Activated T-cell treated with anti-CD3 and anti-CD28 coated beads, Interleukin-2, amount 50 U/mL, for 72 hours (primary cell): ENCODE measurements at places on chromosomes 7 and 10. TPM values are rescaled to one million over a fixed set of nuclear protein-coding genes. Genes with fewer than 3 reads are reported as not detected.

DNA sequence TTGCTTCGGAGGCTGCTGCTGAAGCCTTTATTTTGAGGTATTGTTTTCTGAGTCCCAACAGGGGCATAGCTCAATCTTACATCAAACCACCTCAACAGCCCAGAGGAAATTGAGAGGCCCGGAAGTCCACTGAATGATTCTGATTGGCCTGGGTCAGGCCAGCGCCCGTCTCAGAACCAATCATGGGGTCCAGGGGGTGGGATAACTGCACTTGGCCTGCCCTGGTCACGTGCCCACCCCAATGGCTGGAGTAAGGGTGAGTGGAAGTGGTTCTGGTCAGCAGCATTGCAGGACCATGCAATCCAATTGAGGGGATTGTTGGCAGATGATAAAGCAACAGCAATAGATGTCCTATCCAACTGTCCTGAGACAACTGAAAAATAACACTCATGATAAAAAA lies 190.6 kb downstream of the HERPUD2 start:
- no peak for DNase-seq

DNA sequence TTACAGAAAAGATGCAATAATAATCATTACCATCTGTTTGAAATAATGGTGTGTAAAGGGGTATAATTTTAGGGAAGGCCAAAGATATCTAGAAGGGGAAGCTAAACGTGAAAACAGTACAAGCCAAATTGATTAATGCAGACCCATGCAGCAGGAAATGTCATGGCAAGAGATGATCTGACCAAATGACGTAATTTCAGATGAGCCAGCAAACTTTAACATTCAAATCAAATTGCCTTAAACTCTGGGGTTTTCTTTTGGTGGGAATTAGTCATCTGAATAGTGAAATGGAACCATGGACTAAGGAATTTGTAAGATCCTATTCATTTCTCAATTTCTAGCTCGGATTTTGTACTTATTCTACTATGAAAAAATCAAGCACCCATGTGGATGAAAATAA lies 21.4 kb upstream of the SCIN start:
- DNase-seq, result no peak

DNA sequence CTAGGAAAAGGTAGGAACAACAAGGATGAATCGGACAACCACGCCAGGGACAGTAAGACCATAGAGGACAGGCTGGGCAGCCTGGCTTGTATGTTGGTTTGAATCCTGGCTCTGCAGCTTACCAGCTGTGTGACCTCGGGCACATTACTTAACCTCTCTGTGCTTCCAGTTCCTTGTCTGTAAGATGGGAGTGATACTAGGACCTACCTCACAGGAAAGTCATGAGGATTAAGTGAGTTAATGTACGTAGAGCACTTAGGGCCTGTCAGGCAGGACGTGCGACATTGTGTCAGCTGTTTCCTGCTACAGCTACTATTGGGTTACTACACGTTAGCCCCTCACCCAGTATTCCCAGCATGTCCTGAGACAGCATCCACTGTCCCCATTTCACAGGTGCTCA lies 32.1 kb downstream of the PLAC9 start:
- no peak for DNase-seq

HEPACAM2 gene
- not detected for total RNA-seq

GRCh38 chr7:139094596-139094995 lies 14.9 kb downstream of the ZC3HAV1 start:
- no peak for DNase-seq

SEMA4G gene
- total RNA-seq, result 0.53 TPM
